ENCODE measurements at places on chromosomes 1 and 21.
A peak's percentile ranks its signal among the peaks of the same experiment; 100 is the strongest.

DNA sequence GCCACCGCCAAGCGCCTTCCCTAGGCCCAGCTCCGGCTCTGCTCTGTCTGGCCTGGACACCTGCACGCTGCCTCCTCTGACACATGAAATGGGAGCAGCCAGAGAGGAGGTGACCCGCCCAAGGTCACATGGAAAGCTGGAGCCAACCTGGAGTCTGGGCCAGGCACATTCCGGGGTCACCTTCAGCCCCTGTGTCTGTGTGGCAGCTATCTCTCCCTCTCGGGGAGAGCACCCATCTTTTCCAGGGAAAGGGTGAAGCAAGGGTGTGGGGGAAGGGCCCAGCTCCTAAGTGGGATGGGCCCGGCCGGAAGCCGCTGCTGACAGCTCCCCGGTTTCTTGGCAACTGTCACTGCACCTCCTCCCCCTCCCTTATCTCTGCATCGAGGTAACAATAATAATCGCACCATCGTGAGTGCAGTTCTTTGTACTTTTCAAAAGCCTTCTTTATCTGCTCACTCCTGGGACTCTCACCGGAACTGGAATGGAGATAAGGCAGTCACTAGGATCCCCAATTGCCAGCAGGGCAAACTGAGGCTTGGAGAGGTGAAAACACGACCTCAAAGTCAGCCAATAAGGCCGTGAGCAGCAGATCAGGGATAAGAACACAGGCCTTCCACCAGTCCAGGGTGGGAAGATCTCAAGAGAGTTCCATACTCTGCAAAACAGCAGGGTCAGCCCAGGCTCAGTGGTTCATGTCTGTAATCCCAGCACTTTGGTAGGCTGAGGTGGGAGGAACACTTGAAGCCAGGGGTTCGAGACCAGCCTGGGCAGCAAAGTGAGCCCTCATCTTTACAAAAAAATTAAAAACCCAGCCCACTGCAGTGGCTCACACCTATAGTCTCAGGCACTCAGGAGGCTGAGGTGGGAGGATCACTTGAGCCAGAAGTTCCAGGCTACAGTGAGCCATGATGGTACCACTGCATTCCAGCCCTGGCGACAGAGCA, 36.9 kb downstream of the RAP1GAP start:
- no peak for DNase-seq

DNA sequence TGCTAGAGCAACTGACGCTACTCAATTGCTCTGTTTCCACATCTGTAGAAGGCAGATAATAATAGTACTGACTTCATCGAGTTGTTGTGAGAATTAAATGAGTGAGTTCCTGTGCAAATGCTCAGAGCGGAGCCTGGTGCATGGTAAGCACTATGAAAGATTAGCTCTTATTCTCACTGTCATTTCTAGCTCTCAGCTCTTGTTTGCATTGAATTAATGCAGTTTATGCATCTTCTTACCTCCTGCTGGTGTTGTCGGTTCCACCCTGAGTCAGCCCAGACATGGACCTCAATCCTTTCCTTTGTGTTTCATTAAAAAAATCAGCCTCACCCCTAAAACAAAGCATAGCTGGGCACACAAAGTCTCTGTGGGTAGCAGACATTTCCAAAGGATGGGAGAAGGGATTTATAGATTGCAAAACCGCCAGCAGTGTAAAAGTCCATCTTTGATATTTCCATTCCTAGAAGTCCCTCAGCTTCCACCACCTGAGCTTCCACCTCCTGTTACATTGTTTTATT, 254.4 kb upstream of the CSF3R start:
- no peak for DNase-seq

DNA sequence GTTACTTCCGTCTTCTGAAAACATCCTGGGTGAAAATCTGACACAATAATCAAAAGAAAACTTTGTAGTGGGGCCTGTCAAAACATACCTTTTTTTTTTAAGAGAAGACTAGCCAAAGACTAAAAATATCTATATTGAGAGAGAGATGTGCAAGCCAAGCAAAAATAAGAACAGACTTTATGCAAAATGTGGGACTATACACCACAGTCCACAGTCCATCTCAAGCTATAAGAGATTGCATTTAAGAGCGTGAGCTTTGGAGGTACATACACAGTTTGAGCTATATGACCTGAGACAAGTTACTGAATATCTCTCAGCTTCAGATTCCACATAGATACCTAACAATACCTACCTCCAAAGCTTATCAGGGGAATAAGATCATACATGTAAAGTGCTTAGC, 64.9 kb upstream of the DYNLT5 start:
- DNase-seq: no peak

- no peak for DNase-seq
Measured at GRCh38 chr1:192401825-192402224, 85.0 kb downstream of the RGS21 start.

- DNase-seq: no peak
Measured at GRCh38 chr1:30505853-30506252, 217.5 kb downstream of the MATN1 start.

GRCh38 chr1:15723631-15724246, 12.3 kb upstream of the SLC25A34 start:
- DNase-seq: peak; percentile 78

- DNase-seq: no peak
Measured at GRCh38 chr21:28066596-28067387, 925.9 kb downstream of the LTN1 start.

GRCh38 chr1:15507278-15507677, 16.7 kb downstream of the CASP9 start:
- DNase-seq: no peak

- no peak for DNase-seq
Measured at GRCh38 chr1:64743954-64744491, 852 bp upstream of the RAVER2 start.

DNA sequence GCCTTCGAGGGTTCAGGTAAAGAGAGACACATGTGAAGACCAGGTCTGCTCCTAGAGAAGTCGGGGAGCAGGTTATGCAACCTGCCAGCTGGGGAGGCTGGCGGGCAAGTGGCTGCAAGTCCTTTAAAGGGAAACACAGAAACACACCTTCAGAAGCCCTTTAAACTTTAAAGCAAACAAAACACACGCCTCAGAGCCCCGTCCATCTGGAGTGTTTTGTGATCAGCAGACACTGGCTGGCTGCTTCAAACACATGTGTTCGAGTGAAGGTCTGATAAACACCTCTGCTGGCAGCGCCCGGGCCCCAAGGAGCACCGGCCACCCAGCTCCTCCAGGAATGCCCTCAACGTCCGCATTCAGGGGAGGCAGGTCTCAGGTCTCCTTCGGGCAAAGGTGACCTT, 15.2 kb downstream of the RIPK4 start:
- peak; percentile 54 for DNase-seq

DNA sequence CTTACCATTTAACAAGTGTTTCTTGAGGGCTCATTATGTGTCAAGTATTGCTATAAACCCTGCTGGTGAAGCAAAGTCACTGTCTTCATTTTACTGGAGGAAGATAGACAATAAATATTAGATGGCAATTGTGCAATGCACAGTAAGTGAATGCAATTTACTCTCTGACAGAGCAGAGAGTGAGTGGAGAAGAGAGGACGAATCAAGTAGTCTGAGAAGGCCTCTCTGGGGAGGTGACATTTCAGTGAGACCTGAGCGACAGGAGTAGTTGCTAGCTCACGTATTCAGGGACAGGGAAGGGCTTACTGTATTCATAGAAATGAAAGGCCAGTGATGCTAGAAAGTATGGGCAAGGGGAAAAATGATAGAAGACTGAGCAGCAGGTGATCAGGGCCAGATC, 1.2 kb upstream of the NMNAT2 start:
- no peak for DNase-seq

DNA sequence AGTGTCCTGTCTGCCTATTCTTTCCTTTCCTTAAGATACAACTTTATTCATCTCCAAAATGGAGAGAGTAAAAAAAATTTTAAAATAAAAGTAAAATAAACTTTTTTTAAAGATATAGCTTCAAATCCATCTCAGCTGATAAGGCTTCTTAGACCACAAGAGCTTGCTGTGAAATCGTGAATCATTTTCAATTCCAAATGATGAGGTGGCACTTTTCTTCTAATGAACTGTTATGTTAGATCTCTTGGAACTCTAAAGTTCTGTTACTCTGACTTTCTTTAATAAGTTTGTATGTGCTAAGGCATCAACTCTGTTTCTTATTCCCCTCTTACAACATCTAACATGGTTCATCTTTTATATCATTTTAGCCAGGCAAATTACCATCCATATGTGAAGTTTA, 4.5 kb downstream of the SH3GLB1 start:
- no peak for DNase-seq

DNA sequence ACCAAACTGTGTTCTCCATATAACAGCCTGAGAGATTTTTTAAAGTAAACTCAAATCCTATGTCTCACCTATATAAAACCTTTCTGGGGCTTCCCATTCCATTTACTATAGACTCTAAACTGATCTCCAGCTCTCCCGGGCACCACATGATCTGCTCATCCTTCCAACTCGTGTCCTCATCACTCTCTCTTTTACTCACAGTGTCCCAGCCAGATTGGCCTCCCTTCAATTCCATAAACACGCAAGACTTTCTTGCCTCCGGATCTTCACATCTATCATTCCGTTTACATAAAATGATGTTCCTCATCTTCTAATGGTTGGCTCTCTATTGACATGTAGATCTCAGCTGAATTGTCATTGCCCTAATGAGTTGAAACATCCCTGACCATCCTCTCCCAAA, 59.4 kb downstream of the ZNF697 start:
- DNase-seq: no peak

GRCh38 chr1:45884700-45885099, 81.3 kb downstream of the MAST2 start:
- DNase-seq: no peak

DNA sequence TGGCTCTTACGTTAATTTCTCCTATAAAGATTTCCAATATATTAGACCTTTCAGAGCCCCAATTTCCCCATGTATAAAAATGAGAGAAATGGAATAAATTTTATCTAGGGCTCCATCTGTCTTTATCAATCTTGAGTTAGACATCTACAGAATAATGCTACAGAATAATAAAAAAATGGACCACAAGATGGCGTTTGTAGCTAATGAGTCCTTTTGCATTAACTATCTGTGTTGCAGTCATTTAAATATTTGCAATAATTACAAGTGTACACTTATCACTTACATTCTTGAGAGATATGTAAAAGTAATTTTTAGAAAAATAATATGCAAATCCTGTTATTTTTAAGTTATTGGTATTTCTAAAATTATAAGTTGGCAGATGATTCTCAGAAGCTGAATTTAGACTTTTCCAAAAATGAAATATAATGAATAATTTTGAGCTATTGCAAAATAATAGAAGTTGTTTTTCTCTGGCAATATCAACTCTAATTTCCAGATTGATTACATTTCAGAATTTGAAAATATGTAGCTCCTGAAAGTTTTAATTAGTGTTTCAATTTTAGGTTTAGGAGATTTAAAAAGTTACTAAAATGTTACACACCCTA, 87.7 kb downstream of the SNX7 start:
- DNase-seq: peak; percentile 18

DNA sequence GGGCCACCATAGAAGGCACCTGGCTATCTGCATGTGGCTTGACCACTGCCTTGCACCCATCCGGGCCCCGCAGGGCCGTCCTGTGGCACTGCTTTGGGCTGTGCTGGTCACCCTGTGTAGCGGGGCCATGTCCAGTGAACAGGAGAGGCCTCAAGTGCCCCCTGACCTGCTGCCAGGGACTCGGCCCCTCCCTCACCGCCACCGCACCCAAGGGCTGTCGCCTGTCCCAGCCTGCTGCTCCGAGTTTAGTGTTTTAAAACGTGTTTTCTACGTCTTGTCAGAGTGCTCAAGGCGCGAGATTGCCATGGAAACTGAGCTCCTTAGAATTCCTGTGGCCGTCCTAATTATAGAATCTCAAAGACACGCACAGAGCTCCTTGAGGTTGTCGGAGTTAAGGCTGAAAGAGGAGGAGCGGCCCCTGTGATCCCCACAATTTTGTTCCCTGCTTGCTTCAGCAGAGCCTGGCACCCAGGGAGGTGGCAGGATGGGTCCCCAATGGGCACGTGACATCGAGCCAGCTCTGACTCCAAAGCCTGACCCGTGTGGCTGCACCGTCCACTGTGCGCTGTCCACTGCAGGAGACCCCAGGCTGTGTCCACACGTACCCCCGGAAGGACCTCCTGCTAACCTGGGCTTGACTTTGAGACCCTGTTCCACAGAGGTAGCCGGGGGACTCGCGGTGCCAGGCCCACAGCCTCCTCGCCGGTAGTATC, 66.2 kb downstream of the FAAP20 start:
- no peak for DNase-seq

- DNase-seq: no peak
Measured at GRCh38 chr1:99003581-99004253, 944 bp downstream of the PLPPR5 start.

GRCh38 chr1:214557952-214558735, 6.7 kb upstream of the PTPN14 start:
- no peak for DNase-seq

DNA sequence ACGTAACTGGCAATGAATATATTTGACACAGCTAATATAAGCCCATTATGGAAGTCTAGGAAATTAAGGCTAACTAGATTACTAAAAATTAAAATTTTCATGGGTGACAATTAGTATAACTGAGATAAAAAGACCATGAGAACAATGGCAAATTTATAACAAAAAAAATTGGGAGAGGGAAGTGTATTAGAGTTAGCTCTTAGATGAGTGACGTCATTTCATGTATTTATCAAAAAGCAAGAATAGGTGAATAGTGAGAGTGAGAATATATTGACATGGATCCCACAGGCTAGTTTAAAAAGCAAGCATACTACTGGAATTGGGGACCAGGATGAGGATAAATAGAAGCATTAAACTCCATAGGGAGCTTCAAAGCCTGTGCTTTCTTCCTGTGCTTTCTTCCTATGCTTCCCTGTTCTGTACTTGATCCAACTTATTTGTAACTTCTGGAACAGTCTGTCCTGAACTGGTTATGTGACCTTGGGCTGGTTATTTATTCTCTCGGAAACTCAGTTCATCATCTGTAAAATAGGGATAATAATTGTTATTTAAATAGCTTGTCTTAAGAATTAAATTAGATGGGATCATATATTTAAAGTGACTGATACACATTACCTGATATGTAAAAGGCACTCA, 9.1 kb downstream of the BCL9 start:
- no peak for DNase-seq

DNA sequence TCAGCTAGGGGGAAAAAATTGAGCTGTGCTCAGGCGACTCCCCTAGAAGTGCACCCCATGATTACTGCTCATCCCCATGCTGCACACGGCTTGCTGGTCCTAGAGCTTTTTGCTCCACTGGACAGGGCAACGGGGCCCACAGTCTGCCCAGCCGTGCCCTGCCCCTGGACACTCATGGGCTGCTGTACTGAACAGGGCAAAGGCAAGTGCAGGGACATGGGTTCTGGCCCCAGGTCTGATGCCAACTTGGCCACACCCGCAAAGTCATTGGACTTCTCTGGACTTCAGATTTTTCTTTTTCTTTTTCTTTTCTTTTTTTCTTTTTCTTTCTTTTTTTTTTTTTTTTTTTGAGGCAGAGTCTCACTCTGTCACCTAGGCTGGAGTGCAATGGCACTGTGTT, 42.9 kb upstream of the TARBP1 start:
- DNase-seq: no peak

GRCh38 chr1:33349081-33349759, 28.3 kb upstream of the A3GALT2 start:
- no peak for DNase-seq

DNA sequence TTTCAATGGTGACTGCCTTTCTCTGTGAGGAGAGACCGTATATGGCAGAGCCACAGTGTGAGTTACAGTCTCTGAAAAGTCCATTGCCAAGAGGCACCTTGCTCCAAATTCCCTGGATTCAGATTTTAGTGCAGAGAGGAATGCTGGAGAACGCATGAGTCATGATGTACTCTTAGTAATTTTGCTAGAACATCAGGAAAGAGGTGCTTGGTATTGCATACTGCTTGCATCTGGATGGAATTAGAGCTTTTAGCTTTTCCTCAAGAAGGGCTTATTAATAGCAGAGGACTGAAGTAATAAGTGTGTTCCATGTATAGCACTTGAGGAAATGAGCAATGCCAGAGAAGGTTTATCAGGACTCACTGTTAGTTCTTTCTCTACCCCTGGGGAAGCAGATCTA, 40.5 kb upstream of the AKT3 start:
- no peak for DNase-seq

Data from NCI-H524 treated with DMSO at 0.1 percent for 48 hours (cell line).